Germinal center (tissue), 1 donor: ENCODE measurements at places on chromosomes 7 and 10.

GRCh38 chr7:122525355-122525754 lies 173.6 kb downstream of the RNF133 start:
- no peak for DNase-seq

DNA sequence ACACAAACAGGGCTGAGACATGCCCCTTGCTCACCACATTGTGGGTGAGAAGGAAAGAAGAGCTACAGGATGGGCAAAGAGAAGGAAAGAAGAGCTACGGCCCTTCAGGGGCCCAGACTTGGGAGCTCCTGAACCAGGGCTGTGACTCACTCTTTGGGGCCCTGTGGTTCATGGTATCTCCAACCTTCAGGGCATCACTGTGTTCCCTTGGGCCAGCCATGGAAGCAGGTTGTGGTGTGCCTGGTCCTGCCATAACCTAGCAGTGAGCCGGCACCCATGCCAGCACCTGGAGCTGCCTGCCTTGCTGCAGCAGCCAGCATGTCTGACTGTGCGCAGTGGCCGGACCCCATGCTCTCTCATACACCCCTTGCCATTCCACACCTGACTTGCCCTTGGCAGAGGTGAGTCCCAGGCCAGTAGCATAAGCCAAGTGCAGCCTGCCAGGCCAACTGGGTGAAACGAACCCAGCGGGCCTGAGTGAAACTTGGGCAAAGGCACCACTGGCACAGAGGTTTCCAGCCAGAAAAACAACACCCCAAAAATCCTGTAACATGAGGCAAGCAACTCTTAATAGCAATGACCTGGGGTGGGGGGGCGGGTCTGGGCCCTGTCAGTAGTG lies 89.0 kb upstream of the CACUL1 start:
- no peak for DNase-seq

- DNase-seq, result no peak
Measured at GRCh38 chr10:30656233-30656632, 26.7 kb upstream of the LYZL2 start.

DNA sequence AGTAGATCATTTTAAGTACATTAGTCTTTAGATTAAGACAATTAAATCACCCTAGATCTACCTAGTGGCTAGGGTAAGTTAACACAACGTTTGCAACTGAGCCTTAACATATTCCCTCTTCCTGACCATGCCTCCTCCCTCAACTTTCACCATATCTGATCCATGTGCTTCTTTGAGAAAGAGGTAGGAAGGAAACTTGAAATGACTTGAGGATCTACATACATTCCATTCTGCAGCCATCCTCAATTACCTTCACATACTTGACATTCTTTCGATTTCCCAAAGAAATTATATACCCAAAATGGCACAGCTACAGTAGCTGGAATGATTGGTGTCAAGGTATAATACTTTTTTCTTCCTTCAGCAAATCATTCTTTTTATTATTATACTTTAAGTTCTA lies 12.9 kb upstream of the SEPTIN7 start:
- DNase-seq, result no peak

DNA sequence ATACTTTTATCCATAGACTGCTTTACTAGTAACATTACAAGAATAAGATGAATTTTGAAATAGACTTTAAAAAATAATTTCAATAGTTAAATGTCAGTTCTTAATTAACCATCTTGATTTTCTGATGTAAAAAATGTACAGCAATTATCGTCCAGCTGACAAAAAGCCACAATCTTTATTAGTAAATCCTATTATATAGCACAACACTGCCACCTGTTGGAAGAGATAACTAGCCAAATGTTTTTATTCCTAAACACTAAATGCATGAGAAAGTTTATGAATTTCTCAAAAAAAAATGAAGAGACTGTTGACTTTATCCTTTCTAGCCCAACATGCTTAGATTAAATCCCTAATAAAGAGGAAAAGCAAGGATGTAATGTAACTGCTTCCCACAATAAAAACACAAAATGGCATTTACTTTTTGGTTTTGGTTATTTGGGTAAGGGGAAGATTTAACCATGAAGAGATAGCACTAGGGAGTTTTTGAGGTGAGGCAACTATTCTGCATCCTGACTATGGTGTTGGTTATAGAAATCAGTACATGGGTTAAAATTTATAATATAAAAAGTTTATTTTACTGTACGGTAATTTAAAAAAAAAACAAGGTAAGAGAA lies 8.0 kb downstream of the COA1 start:
- DNase-seq, result peak; percentile 45

DNA sequence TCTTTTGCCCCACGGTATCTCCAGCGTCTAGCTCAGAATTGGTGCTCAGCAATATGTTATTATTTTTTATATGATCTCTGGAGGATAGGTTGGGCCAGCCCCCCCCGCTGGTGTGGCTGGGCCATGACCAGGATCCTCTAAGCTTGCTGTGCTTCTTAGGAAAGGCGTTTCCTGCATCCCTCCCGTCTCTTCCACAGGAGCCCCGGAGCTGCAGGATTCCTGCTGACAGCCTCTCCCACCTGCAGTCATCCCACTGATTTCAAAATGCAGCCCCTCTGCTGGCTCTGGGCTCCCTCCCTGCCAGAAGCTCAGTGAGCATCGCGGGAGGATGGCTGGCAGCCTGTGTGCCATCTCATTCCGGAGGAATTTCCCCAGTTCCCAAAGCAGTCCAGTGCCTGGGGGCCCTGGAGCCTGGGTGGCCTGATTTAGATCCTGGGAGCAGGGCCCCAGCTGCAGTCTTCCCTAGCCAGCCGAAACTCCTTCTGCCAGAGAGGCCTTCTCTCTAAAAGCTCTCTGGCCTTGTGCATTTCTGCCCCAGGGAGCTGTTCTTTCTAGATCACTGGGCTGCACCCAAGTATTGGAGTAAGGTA lies 21.8 kb upstream of the GOLGA7B start:
- no peak for DNase-seq

GRCh38 chr10:63415640-63416244 lies 50.0 kb downstream of the JMJD1C start:
- DNase-seq, result no peak

DNA sequence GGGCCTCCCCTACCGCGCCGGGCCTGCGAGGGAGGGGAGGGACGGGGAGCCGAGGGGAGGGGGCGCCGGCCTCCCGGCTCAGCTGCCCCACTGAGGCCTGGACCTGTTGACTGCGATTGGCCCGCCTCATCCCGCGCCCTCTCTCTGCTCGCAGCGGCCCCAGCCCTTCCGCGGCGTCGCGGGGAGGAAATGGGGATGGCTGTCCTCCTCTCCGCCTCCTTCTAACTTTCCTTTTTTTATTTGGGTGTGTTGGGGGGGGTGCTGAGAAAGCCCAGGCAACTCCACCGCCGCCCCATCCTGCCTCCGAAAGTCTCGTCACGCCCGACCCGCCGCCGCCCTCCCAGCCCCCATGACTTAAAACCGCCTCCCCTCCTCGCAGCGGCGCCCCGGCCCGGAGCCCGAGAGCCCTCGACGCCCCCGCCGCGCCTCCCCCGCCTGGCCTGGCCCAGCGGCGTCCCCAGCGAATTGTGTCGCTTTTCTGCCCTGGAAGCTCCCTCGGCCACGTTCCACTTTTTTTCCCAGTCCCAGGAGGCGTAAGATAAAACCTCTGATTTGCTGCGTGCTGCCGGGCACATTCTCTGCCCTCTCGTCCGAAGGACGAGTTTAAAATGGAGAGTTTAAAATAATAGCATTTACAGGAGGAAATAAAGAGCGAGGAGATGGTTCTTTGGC lies 842 bp upstream of the SKIDA1 start:
- peak; percentile 50 for DNase-seq

GRCh38 chr7:31516680-31517502 lies 3.0 kb downstream of the ITPRID1 start:
- DNase-seq, result no peak

- DNase-seq, result no peak
Measured at GRCh38 chr7:2800220-2800930, 43.7 kb downstream of the GNA12 start.

- DNase-seq, result no peak
Measured at GRCh38 chr10:74743401-74743800, 83.0 kb upstream of the KAT6B start.

- DNase-seq, result peak; percentile 96
Measured at GRCh38 chr10:102713814-102714620, at the start of gene ARL3. ARL3 (minus strand) TSS chr10:102714397; CDS start chr10:102714275, 122 bp downstream.

DNA sequence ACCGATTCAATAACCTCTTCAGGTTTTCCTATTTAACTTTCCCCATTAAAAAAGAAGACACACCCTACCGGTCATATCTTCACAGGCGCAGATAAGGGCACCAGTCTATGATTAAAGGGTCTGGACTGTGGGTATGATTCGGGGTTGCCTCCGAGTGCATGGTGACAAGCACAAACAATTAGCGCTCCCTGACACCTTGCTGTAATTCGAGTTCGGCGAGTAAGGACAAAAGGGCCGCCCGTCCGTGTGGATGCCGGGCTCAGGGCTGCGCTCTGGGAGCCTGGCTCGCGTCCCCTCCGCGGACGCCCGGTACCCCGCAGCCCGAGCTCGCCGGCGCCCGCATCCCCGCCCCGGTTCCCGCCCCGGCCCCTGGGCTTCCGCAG lies 111.9 kb upstream of the RHEB start:
- no peak for DNase-seq

- peak; percentile 50 for DNase-seq
Measured at GRCh38 chr10:23157691-23158369, 34.3 kb upstream of the PTF1A start.

DNA sequence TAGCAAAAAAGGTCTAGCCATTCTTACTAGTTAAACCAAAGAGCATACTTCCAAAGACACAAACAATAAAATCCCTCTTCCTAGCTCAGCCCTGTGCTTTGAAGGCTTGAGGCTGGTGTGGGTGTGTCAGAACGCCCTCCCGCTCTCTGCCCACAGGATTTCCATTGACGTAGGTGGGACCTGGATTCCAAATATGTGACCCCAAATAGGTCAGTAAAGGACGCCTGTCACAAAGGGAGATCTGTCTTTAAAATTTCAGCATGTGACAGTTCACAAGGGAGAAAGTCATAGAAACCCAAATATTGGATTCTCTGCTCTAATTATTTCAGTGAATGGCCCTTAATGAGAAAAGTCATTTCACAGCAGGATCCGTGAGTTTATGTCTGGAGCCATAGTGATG lies 39.9 kb upstream of the LYZL1 start:
- DNase-seq, result no peak

DNA sequence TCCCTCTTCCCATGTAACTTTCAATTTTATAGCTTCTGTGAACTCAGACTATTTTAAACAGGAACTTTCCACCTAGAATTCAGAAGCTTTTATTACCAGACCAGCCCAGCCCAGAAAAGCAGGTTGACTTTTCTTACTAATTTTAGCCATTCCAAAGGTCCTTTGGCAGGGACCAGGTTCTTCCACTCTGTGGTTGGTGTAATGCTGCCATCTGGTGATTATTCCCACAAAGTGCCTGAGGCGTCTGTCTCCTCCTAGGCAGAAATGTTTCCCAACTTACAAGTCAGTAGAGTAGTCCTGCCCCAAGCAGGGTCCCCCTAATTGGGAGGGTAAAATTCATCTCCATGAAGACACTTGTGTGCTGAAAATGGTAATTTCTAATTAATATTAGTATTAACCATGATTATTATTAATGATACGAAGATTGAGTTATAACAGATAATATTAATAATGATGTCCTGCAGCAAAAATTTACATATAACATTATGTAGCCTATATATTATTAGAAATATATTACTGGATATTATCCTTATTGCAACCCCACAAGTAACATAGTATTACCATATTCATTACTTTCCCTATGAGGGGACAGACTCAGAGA lies 53.0 kb upstream of the PPP1R17 start:
- DNase-seq, result no peak

DNA sequence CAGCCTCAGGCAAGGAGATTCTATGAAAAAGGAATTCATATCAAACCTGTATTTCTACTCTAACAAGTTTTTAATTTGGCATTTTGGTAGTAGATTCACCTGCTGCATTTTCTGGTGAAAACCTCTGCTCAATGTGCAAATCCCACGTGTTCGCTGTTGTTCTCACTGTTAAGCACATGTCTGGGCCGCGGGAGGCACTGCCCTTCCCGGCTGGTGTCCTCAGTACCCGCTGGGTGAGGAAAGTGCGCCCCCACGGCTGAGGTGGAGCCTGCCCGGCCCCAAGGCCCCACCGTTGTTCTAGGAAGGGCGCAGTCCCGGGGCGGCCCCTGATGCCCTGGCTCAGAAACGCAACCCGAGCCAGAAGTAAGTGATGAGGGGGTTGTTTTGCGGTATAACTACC lies 193.4 kb upstream of the VWC2 start:
- no peak for DNase-seq

DNA sequence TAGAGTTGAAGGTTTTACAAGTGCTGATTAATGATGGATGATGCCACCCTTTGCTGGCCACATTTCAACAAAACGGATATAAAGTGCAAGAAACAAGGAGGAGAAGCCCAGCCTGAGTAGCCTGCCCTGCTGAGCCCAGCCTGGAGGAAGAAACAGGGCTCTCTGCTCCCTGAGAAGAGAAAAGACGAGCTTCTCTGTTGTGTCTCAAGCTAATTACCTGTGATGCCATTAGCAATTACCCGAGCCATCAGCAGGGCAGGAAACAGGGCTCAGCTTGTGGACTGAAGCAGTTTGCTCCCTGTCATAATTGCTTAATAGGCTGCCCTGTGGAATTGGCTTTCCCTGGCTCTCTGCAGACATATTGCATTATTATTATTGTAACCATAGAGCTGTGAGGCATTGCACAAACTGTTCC lies 709.3 kb upstream of the AUTS2 start:
- DNase-seq, result no peak

GRCh38 chr10:85080934-85081333 lies 752.5 kb downstream of the CCSER2 start:
- no peak for DNase-seq

GRCh38 chr7:103348452-103348851 lies 1.0 kb downstream of the PSMC2 start:
- DNase-seq, result no peak

DNA sequence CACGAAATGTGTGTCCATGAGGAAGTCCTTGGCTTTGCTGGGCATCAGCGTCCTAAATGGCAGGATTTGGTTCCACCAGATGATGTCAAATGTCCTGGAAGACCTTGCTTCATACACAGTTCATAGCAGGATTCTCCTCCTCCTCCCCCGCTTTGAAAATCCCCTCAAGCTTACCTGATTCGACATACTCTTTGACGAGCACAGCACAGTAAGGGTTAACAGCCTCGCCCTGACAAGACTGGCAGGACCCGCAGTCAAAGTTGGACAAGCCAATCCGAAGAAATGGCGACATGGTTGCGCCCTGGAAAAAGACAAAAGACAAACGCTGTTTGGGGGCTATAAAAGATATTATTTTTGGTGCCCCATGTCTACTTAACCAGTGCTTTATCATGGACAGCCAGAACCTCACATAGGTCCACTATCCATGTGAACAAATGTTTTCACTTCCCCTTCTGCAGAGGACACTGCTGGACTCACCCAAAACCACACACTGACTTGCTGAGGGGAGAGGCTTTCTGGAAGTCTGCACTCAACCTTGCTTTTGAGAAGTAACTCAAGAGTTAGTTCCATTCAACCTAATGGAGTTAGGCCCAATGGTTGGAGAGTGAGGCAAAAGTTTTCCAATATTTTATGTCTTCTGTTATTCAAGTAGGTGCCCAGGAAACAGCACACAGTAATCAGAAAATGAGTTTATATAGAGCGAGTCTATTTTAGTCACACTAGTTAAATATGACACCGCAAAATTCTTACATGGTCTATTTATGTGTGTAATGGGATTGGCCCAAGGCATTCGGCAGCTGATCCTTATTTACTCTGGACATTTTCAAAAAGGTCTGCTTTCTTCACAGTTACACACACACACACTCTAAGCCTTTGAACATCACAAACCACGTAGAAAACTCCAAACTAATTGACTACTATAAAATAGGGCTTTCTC lies 65.0 kb downstream of the PRKCQ start:
- DNase-seq, result no peak
